ENCODE measurements at places on chromosomes 1 and 21.

- no peak for DNase-seq
Observed at GRCh38 chr1:28885977-28886730, 28.2 kb upstream of the EPB41 start.

DNA sequence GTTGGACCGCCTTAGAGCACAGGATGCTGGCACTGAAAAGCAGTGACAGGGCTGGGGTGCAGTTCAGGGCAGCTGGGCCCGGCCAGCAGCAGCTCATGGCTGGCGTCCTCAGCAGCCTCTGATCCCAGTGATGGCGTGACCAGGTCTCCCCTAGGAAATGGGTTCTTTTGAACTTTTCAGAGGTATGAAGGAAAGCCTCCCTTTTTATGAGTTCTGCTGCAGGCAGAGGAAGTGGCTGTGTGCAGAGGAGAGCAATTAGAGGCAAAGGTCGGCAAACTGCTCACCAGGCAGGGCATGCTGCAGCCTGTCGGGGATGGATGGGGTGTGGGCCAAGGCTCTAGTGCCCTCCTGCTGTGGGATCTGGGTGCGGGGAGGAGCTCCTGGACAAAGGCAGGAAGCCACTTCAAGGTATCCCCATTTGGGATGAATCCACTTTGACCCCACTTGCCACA, 45.6 kb upstream of the RAB4A start:
- DNase-seq, result no peak

GRCh38 chr21:16180614-16181013, 450.8 kb downstream of the USP25 start:
- no peak for DNase-seq

- DNase-seq, result no peak
Observed at GRCh38 chr1:165738794-165739193, 29.9 kb downstream of the TMCO1 start.

- DNase-seq, result no peak
Observed at GRCh38 chr1:160353223-160353622, 10.0 kb downstream of the NCSTN start.

- no peak for DNase-seq
Observed at GRCh38 chr1:39922251-39922688, 20.6 kb upstream of the MYCL start.

- DNase-seq, result no peak
Observed at GRCh38 chr1:39528082-39528481, 36.6 kb downstream of the BMP8A start.

DNA sequence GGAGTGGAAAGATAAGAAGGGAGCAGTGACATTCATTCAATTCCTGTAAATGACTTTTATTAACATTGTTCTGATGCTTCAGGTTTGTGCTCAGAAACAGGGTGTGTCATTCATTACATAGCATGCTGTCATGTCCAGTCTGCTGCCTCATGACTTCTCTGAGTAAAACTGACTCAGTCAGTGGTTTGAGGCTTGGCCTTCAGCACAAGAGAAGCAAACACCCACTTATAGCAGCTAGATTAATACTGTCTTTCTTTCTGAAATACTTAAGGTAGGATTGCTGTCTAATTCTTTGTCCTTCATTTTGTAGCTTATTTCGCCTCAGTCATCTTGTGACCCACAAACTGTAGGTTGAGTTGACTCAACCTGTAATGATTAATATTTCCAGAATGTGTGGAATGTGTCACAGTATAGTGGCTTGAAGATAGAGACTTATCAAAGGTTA, 32.9 kb downstream of the RASAL2 start:
- DNase-seq, result no peak

GRCh38 chr1:233025157-233025556, 74.7 kb downstream of the NTPCR start:
- DNase-seq, result no peak

GRCh38 chr21:32712641-32713040, 15.2 kb downstream of the SYNJ1 start:
- no peak for DNase-seq

DNA sequence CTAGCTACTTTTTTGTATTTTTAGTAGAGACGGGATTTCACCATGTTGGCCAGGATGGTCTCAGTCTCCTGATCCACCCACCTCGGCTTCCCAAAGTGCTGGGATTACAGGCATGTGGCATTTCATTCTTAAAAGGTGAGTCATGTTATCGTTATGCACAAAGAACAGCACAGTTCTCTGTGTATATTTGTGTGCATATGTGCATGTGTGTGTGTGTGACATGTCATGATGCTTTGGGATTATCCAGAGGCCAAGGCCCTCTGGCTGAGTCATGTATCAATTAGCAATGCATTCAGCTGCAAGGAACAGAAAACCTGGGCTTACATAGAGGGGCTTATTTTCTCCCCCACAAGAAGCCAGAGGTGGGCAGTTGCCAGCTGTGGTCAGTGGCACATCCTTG, 301.7 kb upstream of the KAZN start:
- DNase-seq, result no peak

DNA sequence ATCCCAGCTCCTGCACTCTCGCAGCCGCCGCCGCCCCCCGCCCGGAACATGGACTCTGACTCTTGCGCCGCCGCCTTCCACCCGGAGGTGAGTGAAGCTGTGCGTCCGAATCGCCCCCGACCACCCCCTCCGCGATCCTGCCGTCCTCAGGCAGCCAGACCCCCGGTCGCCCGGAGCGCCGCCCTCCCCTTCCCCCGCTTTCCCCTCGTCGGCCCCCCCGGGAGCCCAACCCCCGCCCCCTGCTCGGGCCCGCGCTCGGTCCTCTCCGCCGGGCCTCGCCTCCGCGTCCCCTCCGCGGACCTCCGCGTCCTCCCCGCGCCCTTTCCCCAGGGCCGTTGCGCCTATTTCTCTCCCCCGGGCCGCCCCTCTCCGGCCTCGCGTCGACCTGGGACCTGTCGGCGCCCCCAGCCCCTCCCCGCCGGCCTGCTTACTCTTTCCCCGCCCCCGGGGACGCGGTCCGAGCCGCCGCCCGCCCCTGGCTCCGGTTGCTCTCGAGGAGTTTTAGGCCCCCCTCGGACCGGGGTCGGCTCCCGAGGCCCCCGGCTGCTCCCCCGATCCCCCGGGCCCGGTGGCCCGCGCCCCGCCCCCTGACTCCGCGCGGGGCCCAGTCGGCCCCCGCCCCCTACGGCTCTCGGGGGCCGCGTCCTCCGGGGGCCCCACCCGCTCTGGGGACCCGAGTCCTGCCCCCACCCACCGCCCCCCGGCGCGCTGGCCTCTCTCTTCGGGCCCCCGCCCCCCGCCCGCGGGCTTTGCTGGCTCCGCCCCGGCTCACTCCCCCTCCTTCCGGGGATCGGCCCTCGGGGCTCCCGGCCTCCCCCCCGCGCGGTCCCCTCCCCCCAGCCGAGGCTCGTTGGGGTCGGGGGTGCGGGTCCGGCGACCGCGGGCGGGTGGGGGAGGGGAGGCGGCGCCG, 743 bp downstream of the PHF13 start:
- DNase-seq, result no peak

GRCh38 chr1:54926970-54927369, 40.0 kb upstream of the DHCR24 start:
- DNase-seq, result no peak

DNA sequence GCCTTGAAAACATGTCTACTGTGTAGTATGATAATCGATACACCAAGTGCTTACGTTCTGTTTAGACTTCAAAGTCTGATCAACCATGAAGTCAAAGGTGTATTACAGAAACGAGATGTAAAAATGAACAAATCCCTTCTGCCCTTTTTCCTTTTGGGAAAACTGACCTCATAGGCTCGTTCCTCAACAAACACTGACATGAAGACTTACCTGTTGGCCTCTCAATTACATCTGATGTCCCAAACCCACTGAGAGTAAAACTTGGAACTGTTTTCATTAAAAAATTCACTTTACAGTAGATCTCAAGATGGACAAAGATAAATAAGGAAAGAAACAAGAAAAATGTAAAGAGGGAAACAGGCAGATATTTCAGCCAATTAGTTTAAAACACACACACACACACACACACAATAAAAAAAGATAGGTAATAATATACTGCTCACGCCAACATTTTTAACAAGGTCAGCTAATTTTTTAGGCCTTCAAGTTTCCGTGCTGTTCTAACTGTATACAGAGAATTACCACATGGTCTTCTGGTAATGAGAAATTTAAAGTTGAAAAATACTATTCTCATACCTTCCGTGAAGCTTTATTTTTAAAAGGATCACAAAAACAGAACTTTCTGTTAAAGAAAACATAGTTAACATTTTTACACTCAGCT, 2.1 kb downstream of the HMGN1 start:
- DNase-seq, result no peak

- no peak for DNase-seq
Observed at GRCh38 chr1:56200442-56200841, 378.9 kb downstream of the PLPP3 start.

GRCh38 chr21:41328660-41329607, 12.3 kb downstream of the FAM3B start:
- DNase-seq, result no peak

GRCh38 chr1:2334366-2334765, 57.0 kb downstream of the MORN1 start:
- no peak for DNase-seq

GRCh38 chr1:26239936-26240335, 5.9 kb downstream of the CEP85 start:
- no peak for DNase-seq

DNA sequence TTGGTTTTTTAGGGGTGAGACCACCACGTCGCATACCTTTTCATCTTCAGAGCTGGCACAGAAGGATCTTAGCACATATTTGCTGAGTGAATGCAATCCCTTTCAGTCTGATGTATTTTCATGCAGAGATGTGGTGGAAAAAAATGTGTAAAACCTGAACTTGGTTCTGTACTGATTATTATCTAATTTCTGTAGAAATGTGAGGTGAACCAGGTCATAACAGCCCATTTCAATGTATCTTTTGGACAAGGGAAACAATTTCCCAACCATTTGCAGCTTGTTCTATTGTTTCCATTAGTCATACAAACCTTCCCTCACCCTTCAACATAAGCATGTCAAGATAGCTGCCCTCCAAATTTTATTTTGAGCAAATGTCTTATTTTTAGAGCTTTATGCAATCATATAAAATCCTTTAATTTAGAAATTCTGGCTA, 46.8 kb upstream of the RUNX1 start:
- DNase-seq, result no peak

DNA sequence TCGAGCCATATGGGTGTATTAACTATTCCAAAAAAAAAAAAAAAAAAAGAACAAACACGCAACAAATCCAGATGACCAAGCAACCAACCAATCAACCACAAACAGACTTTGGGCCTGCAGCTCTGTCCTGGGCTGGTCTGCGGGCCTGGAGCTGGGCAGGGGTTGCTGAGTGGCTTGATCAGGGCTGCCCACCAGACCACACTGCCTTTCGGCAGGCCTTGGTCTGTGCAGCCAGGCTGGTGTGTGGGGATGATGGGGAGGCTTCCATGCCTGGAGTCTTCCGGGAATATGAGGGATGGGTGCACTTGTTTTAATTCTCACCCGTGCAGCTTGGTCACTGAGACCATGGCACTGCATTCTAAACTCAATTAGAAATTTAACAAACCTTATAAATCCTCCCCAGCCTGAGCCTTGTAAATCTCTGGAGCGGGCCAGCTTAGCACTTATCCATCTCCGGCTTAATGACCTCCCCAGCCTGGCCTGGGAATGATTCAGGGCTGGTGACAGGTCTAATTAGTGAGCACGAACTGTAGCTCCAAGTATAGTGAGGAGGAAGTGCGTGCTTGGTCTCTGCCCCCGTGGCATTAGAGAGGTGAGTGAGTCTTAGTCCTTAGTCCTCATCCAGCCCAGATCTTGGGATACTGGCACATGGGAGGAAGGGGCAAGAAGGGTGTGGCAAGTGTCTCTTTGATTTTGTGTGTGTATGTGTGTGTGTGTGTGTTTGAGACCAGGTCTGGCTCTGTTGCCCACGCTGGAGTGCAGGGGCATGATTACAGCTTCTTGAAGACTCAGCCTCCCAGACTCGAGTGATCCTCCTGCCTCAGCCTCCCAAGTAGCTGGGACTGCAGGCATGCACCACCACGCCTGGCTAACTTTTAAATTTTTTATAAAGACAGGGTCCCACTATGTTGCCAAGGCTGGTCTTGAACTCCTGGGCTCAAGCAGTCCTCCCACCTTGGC, 74.6 kb upstream of the CSF3R start:
- DNase-seq, result no peak

GRCh38 chr1:6316240-6317097, 55.6 kb upstream of the GPR153 start:
- DNase-seq, result no peak

DNA sequence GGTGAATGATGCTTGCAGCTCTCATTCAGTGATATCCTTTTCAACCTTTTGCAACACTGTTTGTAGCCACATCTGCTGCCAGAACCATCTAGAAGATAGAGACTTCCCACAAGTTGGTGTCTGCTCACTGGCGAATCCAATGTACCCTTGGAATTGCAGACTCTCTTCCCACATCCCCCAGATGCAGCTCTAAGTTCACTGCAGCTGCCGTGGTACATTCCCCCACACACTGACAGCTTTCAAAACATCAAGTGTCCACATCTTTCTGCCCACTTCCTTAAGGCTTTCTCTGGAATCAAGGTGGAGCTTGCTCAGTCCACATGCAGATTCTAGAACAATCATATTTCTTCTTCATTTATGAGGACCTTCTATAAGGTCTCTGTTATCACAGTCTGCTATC, 99.2 kb downstream of the PLPPR4 start:
- DNase-seq, result no peak

DNA sequence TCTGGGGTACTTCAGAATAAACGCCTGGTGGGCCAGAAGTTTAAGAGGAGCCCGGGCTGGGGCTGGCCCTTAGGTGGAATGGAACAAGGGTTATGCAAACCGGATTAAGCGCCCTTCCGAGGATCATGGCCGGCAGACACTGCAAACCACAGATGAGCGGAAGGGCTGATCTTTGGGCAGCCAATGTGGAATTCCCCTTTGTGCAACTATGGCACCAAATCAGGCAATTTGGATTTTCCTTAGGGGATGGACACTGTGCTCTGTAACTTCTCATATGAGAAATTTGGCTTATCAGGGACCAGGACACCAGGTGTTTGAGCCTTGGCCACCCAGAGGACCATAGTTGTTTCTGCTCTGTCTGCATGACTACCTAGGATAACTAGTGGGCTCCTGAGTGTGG, 5.7 kb upstream of the IL10 start:
- DNase-seq, result no peak

DNA sequence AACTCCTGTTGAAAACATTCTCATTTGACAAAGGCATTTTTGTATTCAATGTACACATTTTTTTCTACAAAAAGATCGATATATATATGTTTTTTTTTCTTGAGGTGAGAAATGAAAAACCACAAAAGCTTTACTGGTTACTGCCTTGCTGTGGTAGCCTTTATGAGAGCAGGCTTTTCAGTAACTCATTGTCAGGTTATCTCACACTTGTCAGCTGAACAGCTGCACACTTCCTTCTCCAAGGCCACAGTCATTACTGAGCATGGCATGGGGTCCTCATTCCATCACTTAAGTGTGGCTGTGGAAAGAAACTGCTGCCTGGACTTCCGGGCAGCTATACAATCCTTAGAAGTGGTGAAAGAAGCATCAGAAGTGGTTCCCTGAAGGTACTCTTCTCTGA, 169.3 kb upstream of the ZP4 start:
- DNase-seq, result no peak

GRCh38 chr1:36803868-36804570, 230.3 kb downstream of the GRIK3 start:
- no peak for DNase-seq

- DNase-seq, result no peak
Observed at GRCh38 chr1:157241185-157241538, 103.0 kb upstream of the ETV3 start.

GRCh38 chr1:73839922-73840321, 358.1 kb downstream of the LRRIQ3 start:
- no peak for DNase-seq

GRCh38 chr1:151370211-151370911, 2.1 kb downstream of the SELENBP1 start:
- DNase-seq, result no peak
